ENCODE measurements at places on chromosomes 7 and 10. TPM values are rescaled to one million over a fixed set of nuclear protein-coding genes. Genes with fewer than 3 reads are reported as not detected.

The TRDMT1 gene
- total RNA-seq, result 17.7 TPM

The CYP26C1 gene
- 0.31 TPM for total RNA-seq

The SFTPD gene
- 0.31 TPM for total RNA-seq

The DNAJB9 gene
- total RNA-seq, result 18.6 TPM

The DOCK1 gene
- 116 TPM for total RNA-seq

The LIPJ gene
- total RNA-seq, result not detected

All from endothelial cell (in vitro differentiated cells).